CD14-positive monocyte (primary cell): ENCODE measurements at places on chromosomes 7 and 10.

DNA sequence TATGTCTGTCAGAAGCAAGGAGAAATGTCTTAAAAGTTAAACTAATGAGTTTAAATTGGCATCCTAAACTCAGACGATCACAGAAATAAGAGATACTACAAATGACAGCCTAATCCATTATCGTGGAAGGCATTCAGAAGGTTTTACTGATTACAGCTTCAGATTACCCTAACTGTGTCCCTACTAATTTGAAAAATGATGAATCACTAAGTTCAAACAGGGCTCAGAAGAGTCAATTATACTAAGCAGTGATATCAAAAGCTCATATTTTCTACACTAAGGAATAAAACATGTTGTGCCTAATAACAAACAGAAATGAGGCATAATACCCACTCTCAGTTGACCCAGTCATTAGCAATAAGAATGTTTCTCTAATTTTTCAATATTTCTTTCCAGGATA, 152.0 kb upstream of the NRBF2 start:
- DNase-seq = no peak

GRCh38 chr10:132665946-132666704, 119.8 kb downstream of the NKX6-2 start:
- DNase-seq = peak; percentile 34

- DNase-seq = no peak
These were observed 90.3 kb downstream of the SRPK2 start for GRCh38 chr7:105298439-105298894.

- DNase-seq = no peak
These were observed 228.8 kb upstream of the FAM3C start for GRCh38 chr7:121624958-121625357.

DNA sequence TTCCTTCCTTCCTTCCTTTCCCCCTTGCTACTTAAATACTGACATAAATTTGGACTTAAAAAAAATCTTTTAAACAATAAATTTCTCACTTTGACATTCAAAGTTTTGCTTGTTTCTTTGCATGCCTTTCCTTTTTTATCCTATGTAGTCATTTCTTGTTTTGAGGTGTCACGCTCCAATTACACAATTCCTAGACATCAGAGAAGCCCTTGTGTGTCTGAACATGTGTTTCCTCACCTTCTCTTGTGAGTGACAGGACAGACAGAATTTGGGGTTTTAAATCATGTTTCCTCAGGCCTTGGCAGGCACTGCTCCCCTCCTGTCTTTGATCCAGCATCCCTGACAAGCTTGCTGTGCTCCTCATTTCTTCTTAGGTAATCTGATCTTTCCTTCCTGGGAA, 91.3 kb downstream of the CYTH3 start:
- peak; percentile 56 for DNase-seq

DNA sequence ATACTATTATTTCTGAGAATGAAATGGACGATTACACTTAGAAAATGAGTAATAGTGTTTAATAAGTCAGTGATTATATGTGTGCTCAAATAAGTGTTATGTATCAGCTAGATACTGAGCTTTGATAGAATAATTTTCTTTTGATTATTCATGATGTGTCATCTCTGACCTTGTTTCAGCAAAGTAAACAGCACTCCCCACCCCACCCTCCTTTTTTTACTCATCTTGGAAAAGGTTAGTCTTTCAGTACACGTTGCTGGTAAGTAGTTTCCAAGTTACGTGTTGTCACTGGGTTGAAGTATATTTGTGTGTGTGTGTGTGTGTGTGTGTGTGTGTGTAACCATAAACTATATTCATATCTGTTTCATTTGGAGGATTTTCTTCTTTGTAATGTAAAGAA, 84.1 kb downstream of the GNAI1 start:
- DNase-seq = no peak

GRCh38 chr10:113018034-113018433, 68.0 kb downstream of the TCF7L2 start:
- DNase-seq = no peak

GRCh38 chr7:93203496-93203895, 22.8 kb downstream of the HEPACAM2 start:
- no peak for DNase-seq

DNA sequence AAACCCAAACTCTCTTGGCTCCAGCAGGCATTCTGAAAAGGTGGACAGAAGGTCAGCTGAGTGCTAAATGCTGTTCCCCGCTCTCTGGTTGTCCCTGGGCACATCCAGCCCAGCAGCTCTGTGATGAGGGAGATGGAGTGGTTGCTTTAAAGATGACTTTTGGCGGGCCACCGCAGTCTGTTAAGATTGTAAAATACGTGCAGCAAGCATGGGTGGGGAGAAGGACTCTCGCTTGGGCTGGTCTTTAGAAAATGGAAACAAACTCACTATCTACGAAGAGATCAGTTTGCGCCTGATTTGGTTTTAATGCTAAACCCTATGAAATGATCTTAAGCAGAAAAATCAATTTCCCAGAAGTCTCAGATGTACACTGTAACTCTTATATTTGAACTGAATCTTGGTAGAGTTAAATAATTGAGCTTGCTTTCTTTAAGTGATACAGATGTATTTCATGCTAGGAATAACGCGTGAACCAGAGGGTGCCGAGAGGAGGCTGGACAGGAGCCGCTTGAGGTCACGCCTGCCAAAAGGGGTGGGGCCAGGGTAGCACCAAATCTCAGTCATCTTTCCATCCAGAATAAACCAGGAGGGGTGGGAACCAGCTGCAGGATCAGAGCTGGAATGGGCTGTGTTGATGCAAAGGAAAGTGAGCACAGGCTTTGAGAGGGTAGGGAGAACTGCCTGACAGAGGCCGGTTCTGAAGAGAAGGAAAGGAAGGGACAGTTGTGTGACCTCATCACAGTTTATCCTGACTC, 170.2 kb upstream of the MKI67 start:
- no peak for DNase-seq

DNA sequence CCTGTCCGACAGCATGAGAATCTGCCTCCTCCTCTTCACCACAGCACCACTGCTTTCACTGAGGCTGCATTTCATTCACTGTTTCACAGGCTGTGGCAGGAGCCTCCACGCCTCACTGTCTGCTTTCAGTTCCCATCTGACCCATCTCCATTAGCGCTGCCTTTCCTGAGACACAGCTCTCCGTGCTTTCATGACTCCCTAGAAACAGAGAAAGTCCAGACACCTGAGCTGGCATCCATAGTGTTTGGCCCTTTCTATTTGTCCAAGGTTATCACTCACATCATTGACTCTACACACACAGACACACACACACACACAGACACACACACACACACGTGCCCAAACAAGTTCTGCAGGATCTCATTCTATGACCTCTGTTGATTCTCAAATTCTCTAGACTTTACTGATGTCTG, 5.2 kb downstream of the LGI1 start:
- no peak for DNase-seq

DNA sequence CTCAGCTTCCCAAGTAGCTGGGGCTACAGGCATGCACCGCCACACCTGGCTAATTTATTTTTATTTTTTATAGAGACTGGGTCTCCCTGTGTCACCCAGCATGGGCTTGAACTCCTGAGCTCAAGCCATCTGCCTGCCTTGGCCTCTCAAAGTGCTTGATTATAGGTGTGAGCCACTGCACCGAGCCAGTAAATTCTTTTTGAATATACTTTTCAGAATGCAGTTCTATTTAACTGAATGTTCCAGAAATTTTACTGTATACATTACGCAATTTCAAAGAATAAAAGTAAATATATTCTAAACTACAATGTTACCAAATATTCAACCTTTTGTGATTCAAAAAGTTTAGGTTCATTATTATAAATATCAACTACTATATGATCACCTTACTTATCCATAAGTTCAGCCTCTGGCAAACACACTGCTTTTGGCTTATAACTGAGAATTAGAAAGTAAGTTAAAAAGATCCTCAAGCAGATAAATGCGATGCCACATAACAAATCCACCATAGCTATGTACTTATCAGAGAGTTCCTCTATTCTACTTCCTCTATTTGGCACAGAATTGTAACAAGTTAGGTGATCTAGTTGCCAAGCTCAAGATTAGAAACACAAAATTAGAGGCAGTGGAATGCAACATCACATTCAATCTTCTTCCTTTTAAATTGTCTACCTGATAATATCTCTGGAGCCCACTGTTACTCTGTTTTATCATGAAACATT, 118.2 kb downstream of the ANK3 start:
- peak; percentile 53 for DNase-seq

GRCh38 chr7:155789001-155789725, 23.1 kb downstream of the SHH start:
- no peak for DNase-seq

- no peak for DNase-seq
These were observed 239.5 kb downstream of the PLXNA4 start for GRCh38 chr7:132336797-132337196.
